SHP77 treated with DMSO at 0.1 percent for 48 hours (cell line): ENCODE measurements at places on chromosomes 11 and 22.

DNA sequence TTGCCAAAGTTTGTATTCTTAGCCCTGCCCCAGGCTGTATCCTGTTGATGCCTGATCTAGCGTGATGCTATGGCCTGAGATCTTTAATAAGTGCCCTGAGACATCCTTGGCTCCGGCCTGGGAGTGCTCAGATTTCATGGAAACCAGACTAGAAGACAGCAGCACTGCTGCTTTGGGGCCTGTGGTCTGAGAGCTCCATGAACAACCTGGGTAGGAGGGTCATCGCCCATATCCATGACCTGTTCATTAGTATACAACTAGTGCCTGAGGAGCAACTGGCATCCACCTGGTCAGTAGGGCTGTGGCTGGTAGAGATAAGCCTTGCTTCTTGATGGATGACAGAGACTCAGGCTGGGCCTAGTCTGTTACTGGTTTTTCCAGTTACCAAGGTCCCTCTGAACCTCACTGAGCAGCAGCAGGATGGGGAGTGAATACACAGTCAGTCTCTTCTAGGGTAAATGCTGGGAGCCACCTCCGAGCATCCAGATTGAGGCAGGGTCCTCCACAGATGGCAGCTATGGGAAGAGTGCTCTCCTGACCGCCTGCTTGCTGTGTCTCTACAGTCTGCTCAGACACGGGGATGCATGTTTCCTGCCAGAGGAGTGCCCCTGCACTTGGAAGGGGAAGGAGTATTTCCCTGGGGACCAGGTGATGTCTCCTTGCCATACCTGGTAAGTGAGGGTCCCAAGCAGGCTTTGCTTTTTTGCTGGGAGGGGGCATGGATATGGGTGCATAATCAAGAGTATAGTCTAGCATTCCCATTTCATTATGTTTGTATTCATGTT, 39.0 kb downstream of the OTOG start:
- no peak for DNase-seq

- no peak for DNase-seq
These were observed 6.2 kb upstream of the FBLN1 start for GRCh38 chr22:45496451-45496941.

- no peak for DNase-seq
These were observed 16.9 kb upstream of the DBX1 start for GRCh38 chr11:20177136-20177535.

DNA sequence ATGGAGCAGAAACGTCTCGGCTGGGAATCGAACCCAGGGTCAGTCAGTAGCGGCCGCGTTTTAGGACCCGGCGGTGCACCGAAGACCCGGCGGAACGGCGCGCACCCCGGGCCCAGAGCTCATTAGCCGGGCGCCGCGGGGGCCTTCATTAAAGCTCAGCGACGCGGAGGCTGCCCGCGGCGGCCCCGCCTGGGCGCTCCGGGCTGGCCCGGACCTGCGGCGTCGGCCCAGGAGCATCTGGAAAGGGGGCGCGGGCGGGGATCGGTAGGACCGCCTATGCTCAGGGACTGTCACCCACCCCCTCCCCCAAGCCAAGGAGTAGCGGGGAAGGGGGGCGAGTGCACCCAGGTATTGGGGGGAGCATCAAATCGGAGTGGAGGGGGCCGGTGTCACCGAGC, 52.2 kb downstream of the CYTH4 start:
- DNase-seq = no peak

GRCh38 chr22:35328472-35328885, 28.8 kb downstream of the TOM1 start:
- no peak for DNase-seq

GRCh38 chr11:6864438-6864837, 1.6 kb downstream of the OR10A2 start:
- no peak for DNase-seq

DNA sequence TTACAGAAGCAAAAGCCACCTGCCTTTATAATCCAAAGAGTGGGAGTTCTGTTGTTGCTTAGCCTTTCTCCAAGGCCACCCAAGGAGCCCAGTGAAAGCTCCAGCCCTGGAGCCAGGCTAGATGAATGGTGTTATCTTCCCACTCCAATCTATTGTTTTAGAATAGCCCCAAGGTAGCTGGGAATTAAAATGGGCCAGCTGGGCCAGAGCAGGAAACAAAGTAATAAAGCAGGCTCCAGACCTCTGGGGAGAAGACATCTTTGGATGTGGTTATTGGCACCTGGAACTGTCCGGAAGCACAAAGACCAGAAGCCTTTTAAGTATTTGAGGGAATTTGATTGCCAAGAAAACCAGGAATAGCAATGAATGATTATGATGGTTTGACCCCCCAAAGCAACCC, 8.8 kb downstream of the C11orf96 start:
- no peak for DNase-seq
